ENCODE measurements at places on chromosomes 12 and 14.
A peak's percentile ranks its signal among the peaks of the same experiment; 100 is the strongest.

DNA sequence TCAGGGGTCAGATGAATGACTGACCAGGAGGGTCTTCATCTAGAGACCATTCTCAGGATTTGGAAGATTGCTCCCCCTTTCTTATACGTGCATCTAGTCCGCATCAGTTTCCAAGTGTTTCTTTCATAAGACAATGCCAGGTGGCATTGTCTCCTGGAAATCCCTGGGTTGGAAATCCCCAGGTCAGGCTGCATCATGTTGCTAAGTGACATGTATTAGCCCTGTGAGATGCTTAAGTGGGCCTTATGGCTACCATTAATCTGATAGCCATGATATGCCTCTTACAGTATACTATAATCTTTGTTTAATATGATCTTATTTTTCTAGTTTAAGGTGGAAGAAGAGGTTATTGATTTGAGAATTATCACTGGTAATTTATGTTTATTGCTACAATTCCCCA is 92.8 kb downstream of the DIO3 start:
- DNase-seq, result no peak

GRCh38 chr12:110084314-110085015 is 36.1 kb upstream of the C12orf76 start:
- DNase-seq, result no peak

- DNase-seq, result no peak
Observed at GRCh38 chr14:99116741-99117295, 155.2 kb downstream of the BCL11B start.

GRCh38 chr12:89080793-89081465 is 271.4 kb downstream of the DUSP6 start:
- no peak for DNase-seq

GRCh38 chr12:24278832-24279231 is 329.4 kb upstream of the SOX5 start:
- DNase-seq, result no peak

- DNase-seq, result no peak
Observed at GRCh38 chr12:114371733-114372132, 34.2 kb downstream of the TBX5 start.

GRCh38 chr14:36750244-36750643 is 88.6 kb downstream of the PAX9 start:
- DNase-seq, result no peak

GRCh38 chr14:96062506-96062905 is 23.3 kb downstream of the C14orf132 start:
- DNase-seq, result no peak

DNA sequence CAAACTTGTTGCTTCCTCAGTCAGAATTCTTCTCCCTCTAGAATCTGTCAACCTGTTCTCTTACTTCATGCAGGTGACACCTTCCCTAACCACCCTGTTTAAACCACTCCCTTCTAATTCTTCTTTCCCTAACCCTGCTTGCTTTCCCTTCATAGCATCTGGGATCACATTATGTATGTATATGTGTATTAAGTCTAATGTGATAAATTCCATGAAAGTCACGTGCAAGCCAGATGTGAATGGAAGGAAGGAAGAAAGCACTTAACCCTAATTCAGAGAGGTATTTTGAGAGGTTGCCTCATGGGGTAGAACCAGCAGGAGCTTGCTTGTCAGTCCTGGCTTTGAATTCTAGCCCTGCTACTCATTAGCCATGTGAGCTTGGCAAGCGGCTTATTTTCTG is 340.0 kb downstream of the TRHDE start:
- no peak for DNase-seq

DNA sequence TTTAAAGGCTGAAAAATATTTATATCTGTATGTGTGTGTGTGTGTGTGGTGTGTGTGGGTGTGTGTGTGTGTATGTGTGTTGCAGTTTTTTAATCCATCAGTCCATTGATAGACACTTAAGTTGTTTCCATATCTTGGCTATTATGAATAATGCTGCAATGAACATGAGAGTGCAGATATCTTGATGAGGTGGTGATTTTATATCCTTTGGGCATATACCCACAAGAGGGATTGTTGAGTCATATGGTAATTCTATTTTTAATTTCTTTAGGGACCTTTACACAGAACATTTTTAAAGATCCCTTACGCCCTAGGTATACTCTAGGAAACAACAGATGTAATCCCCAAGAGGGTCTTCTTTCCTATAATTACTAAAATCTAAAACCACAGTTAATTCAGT is 154.5 kb upstream of the CLEC14A start:
- DNase-seq, result no peak

DNA sequence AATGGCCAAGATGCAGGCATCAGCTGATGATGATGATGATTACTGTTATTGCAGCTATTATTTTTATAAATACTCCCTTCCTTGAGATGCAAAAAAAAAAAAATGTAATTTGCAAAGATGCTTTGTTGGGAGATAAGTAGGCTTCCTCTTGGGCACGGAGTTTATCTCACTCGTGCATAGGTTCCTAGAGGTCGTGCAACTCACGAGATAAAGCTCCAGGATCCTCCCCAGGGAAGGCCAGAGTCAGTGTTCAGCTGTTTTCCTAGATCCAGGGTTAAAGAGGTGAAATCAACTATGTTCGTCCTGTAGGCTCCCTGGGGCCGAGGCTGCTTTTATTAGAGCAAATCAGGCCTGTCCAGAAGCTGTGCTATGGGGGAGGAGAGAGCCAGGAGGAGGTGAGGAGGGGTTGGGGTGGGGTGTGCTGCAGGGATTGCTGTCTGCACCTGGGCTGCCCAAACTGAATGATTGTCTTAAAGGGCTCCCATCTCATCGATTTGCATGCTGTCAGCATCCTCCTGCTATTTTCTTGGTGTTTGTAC is 270.3 kb downstream of the NRXN3 start:
- no peak for DNase-seq

GRCh38 chr12:68001486-68002466 is 12.5 kb downstream of the IFNG-AS1 start:
- peak; percentile 59 for DNase-seq

- DNase-seq, result no peak
Observed at GRCh38 chr12:21638054-21638891, 19.4 kb downstream of the LDHB start.

GRCh38 chr12:77087427-77087826 is 22.1 kb upstream of the E2F7 start:
- no peak for DNase-seq

- DNase-seq, result no peak
Observed at GRCh38 chr14:106129274-106129673, 602.9 kb downstream of the TMEM121 start.

DNA sequence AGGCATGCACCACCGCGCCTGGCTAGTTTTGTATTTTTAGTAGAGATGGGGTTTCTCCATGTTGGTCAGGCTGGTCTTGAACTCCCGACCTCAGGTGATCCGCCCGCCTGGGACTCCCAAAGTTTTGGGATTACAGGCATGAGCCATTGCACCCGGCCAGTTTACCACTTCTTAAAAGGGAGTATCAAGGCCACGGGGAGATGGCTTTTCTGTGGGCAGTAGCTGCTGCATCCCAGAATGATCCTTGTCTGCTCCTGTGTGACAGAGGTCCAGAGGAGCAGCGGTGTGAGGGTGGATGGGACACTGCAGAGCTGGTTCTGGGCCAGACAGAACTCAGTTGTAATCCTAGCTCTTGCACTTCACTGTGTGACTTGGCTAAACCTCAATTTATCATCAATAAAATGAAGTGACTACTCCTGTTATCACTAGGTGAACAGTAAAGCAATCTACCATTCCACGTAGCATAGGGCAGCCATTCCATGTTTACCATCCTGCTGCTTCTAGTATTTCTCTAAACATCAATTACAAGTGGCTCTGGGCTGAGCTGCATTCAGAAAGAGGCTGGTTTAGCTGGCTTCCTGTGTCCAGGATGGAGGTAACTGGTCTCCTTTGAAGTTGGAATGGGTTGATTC is 3.0 kb upstream of the NPFF start:
- no peak for DNase-seq

DNA sequence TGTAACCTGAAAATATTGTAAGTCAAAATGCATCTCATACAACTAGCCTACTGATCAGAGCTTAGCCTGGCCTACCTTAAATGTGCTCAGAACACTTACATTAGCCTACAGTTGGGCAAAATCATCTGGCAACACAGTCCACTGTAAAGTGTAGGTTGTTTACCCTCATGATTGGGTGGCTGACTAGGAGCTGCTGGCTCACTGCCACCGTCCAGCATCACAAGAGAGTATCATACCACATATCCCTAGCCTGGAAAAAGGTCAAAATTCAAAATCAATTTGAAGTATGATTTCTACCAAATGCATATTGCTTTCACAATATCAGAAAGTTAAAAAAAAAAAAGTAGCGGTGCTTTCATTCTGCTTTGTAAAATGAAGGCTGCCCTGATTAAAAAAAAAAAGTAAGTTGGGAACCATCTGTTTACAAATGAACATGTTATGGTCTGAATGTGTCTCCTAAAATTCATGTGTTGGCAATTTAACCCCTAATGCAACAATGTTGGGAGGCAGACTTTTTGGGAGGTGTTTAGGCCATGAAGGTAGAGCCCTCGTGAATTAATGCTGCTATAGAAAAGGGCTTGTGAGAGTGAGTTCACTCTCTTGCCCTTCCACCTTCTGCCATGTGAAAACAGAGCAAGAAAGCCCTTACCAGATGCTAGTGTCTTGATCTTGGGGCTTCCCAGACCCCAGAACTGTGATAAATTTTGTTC is 211.8 kb downstream of the PPM1H start:
- DNase-seq, result no peak

- DNase-seq, result no peak
Observed at GRCh38 chr12:117365049-117365616, 3.7 kb upstream of the NOS1 start.

DNA sequence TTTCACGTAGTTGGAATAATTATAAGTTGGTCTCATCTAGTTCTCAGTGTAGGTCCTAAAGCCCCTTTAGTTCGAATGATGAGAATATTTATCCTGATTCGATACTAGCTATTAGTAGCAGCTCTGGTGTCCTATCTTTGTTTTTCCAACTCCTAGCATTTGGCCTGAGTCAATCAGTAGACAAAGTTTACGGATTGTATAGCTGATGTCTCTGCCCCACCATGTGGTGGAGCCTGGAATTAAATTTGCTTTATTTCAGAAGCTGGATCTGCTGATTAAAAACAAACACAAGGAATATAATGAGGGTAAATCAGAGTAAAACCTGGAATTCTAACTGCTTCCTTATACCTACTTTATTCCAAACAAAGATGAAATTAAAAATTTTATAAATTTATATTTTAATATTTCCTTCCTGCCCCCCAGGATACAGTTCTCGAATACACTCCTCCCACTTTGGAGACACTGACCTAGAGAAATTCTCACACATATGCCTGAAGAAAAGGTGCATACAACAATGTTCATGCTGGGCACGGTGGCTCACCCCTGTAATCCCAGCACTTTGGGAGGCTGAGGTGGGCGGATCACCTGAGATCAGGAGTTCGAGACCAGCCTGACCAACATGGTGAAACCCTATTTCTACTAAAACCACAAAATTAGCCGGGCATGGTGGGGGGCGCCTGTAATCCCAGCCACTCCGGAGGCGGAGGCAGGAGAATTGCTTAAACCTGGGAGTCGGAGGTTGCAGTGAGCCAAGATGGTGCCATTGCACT is 7.6 kb upstream of the BRMS1L start:
- DNase-seq, result peak; percentile 41

GRCh38 chr14:96130854-96131253 is 73.8 kb upstream of the BDKRB2 start:
- DNase-seq, result no peak

GRCh38 chr12:126554625-126555024 is 1489.4 kb downstream of the AACS start:
- no peak for DNase-seq

GRCh38 chr12:50302686-50303085 is 19.4 kb upstream of the LIMA1 start:
- no peak for DNase-seq

DNA sequence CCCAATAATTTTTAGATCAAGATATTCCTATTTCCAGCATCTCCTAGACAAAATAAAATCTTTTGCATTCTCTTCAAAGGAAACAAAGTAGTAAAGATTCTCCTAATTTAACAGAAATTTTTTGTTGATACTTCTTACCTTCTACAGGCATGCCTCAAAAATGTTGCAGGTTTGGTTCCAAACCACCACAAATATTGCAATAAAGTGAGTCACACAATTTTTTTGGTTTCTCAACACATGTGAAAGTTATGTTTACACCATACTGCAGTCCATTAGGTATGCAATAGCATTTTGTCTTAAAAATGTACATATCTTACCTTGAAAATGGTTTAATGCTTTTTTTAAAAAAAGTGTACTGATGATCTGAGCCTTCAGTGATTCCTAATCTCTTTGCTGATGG is 65.6 kb upstream of the USP15 start:
- DNase-seq, result no peak

- DNase-seq, result no peak
Observed at GRCh38 chr12:68237078-68237477, 11.5 kb upstream of the IL26 start.

GRCh38 chr12:39592295-39592694 is 27.3 kb downstream of the ABCD2 start:
- no peak for DNase-seq

- DNase-seq, result no peak
Observed at GRCh38 chr12:121439715-121440114, 39.8 kb downstream of the RNF34 start.

DNA sequence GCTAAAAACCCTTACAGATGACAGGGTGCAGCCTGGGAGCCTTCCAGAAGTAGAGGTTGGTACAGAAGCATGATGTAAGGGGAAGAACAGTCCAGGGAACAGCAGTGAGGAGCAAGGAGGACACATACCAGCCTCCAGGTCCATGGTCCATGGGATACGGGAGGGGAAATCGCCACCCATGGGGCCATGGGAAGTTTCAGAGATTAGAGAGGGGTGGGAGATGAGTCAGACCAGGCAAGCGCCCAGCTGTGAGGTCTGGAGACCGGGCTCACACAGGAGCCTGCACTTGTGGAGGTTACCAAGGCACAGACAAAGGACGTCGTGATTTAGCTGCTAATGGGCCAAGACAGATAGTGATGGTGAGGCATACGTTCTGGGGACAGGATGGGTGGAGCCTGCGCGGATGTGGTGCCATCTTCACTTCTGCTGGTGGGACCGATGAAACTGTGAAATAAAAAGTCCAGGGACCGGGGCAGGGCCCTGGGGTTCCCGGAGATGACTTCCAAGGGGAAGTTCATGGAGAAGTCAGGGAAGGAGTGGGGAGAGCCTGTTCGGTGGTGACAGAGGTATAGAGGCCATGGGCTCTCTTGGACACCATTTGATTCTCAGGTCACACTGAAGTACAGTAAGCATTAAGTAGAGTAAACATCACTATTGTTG is 17.7 kb upstream of the LRP1-AS start:
- no peak for DNase-seq

GRCh38 chr12:106152334-106152733 is 13.6 kb upstream of the NUAK1 start:
- DNase-seq, result no peak

GRCh38 chr12:716506-716905 is 35.9 kb upstream of the WNK1 start:
- DNase-seq, result peak; percentile 14

Data from OCI-LY7 (cell line).